Gastroesophageal sphincter (tissue), 4 donors: ENCODE measurements at places on chromosomes 7 and 10.
A peak's percentile ranks its signal among the peaks of the same experiment; 100 is the strongest.

DNA sequence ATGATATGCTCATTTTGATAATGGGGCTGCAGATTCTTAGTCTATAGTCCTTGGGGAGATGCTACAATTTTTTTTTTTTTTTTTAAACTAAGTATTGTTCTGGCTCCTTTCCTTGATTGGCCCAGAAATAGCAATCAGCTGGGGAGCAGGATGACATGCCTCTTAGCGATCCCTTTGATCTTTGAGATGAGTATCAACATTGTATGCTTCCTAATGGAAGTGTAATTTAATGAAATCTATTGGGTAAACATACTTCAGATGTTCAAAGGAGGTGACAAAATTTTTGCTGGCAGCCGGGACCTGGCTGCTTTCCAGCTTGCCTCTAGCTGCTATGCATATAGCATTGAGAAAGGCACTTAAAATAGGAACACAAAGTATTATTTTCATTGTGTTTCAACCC, 43.5 kb downstream of the VTI1A start:
- H3K4me3 ChIP-seq = no peak overlapping the region
- no peaks in the 10 kb centered on the region for H3K36me3 ChIP-seq
- peaks cover 7% of the 10 kb centered on the region for H3K4me1 ChIP-seq
- no peak overlapping the region for H3K27ac ChIP-seq

- H3K27ac ChIP-seq = no peak overlapping the region
- no peak for ATAC-seq
- no peaks in the 10 kb centered on the region for H3K4me1 ChIP-seq
- peaks cover 9% of the 10 kb centered on the region for H3K27me3 ChIP-seq
These were observed 27.5 kb downstream of the PDE6C start for GRCh38 chr10:93639791-93640190.

DNA sequence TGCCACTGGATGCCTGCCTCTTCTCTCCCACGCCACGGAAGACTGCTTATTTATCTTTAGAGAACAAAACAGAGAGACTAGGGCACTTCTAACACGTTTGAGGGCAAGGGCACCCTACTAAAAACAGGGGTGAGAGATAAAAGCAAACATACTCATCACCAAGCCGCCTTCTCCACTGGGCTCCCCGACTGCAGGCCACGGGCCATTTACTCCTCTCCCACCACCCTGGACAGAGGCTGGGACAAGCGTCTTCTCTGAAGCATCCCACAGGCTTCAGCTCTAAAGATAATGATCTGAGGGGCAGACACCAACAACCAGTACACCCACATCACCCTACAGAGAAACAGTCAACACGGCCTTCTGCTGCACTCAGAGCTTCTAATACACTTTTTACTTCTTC, 78.7 kb downstream of the CYTH3 start:
- no peak overlapping the region for H3K4me3 ChIP-seq
- no peak for ATAC-seq
- peaks cover 2% of the 10 kb centered on the region for H3K4me1 ChIP-seq
- no peak overlapping the region for H3K27ac ChIP-seq
- H3K36me3 ChIP-seq = no peaks in the 10 kb centered on the region

DNA sequence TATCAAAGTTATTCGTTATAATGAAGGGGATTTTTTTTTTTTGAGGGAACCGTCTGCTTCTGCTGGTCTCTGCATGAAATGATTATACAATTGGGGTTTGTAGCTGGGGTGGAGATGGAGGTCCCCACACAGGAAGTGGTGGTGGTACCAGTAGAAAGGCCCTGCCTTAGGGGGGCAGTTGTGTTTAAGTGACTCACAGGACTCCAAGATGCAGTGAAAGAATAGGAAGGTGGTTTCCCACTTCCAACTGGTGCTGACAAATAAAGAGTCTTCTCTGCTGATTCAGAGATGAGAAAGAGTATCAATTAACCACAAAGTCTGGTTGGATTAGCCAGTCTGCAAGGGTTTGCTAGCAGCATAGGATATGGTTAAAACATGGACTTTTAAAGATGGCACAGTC, 376.0 kb downstream of the SORCS3 start:
- no peak for ATAC-seq
- H3K27ac ChIP-seq = no peak overlapping the region
- H3K4me1 ChIP-seq = no peaks in the 10 kb centered on the region
- H3K27me3 ChIP-seq = no peaks in the 10 kb centered on the region

DNA sequence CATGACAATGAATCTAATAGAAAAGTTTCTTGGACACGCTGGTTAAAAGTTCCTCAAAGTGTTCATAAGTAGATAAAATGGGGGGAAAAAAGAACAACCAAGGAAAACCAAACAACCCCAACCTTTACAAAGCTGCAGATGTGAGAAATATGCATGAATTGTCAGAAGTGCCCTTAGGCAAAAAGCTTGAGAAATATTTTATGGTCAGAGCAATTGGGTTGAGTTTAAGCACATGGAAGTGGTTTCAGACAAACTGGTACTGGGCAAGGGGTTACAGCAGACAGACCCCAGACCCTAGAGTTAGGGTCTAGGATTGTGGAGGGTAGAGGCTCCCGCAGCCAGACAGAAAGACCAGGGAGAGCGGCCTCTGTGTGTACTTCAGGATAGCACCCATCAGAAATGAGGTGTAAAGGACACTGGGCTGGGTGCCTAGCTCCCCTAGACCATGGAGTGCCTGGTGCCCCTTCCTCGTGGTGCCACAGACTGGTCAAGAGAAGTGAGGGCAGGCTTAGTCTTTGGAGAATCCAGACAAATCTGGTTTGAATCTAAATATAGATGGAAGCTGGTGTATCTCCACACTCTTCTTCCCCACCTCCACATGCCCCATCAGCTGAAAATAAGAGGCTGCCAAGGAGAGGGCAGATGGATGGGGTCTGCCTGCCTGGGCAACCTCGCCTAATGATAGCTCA, 37.3 kb downstream of the PNLIPRP2 start:
- H3K27ac ChIP-seq = no peak overlapping the region
- ATAC-seq = no peak
- no peak overlapping the region for H3K4me3 ChIP-seq
- H3K36me3 ChIP-seq = no peaks in the 10 kb centered on the region
- no peaks in the 10 kb centered on the region for H3K4me1 ChIP-seq
- peaks cover 15% of the 10 kb centered on the region for H3K27me3 ChIP-seq

- H3K36me3 ChIP-seq = no peaks in the 10 kb centered on the region
- peak overlapping the region; percentile 79 for H3K4me3 ChIP-seq
- peaks cover 38% of the 10 kb centered on the region for H3K4me1 ChIP-seq
These were observed 1.1 kb downstream of the JMJD1C start for GRCh38 chr10:63464402-63465292.

- peaks cover 7% of the 10 kb centered on the region for H3K4me1 ChIP-seq
- H3K27ac ChIP-seq = no peak overlapping the region
- H3K36me3 ChIP-seq = no peaks in the 10 kb centered on the region
These were observed 47.0 kb downstream of the TBATA start for GRCh38 chr10:70738006-70738760.

- no peaks in the 10 kb centered on the region for H3K4me1 ChIP-seq
- H3K4me3 ChIP-seq = no peak overlapping the region
- no peak for ATAC-seq
- no peaks in the 10 kb centered on the region for H3K36me3 ChIP-seq
These were observed 7.8 kb downstream of the CD36 start for GRCh38 chr7:80646083-80646865.

DNA sequence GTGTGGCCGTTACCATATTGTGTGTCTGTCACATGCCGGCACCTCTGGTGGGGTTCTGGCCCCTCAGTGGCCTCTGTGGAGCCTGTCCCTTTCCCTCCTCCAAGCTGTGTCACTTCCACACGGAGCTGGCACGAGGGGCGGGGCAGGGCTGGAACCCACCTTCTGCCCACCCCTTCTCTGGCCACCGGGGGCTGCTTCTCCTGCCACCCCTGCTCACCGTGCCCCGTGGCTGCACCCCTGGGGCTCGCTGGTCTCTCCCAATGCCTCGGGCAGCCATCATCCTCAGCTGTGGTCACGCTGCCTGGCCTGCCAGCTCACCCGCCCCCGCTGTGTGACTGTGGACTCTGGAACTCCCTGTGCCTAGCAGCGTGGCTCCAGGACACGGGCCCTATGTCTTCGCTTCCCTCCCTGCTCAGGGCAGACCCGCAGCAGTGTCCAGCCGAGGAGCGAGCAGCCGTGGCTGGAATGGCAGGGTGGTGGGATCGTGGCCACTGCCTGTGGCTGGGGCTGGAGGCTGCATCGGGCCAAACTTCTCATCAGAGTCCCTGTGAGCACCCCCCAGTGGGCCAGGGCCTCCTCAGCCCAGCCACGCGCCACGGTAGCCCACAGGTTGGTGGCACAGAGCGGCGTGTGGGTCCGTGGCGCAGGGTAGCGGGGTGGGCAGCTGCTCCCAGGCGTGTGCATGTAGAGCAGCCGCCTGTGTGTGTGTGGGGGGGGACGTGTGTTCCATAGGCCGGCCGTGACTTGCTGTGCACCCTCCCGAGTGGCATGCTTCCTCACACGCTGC, 8.1 kb downstream of the TTYH3 start:
- H3K36me3 ChIP-seq = no peaks in the 10 kb centered on the region
- no peak overlapping the region for H3K27ac ChIP-seq

DNA sequence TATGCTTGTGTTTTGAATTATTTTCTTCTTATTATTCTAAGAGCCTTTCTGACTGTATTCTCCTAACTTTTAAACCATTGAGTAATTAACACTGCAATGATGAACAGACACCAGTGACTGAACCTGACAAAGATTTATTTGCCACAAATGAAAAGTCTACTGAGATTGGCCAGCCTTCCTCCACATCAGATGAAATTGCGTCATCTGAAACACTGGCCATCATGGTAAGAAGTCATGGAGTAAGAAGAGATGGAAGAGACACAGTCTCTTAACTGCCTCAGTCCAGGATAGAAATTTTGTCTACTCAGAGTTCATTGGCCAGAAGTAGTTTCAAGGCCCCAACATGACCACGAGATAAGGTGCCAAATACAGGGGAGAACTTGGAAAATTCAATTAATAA, 357.8 kb downstream of the BMPER start:
- no peaks in the 10 kb centered on the region for H3K27me3 ChIP-seq
- H3K27ac ChIP-seq = no peak overlapping the region
- H3K4me3 ChIP-seq = no peak overlapping the region
- no peak for ATAC-seq
- H3K4me1 ChIP-seq = no peaks in the 10 kb centered on the region

DNA sequence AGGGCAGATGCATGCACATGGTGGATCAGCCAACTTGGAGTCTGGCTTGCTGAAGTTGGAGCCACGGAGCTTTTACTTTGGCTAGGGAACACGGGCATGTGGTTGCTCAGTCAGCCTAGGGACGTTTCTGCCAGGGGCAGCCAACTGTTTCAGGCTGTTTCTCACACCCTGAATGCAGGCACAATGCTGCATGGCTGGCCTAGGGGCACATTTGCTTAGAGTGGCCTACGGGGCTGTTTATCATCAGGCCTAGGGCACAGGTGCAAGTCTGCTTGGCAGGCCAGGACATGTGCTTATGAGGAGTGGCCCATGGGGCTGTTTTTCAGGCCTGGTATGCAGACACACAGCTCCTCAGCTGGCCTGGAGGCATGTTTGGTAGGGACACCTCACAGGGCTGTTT, 107.4 kb downstream of the GSAP start:
- peaks cover 9% of the 10 kb centered on the region for H3K36me3 ChIP-seq
- ATAC-seq = no peak
- H3K27me3 ChIP-seq = no peaks in the 10 kb centered on the region
- H3K4me1 ChIP-seq = peaks cover 63% of the 10 kb centered on the region
- no peak overlapping the region for H3K4me3 ChIP-seq
- peak overlapping the region; percentile 20 for H3K27ac ChIP-seq

DNA sequence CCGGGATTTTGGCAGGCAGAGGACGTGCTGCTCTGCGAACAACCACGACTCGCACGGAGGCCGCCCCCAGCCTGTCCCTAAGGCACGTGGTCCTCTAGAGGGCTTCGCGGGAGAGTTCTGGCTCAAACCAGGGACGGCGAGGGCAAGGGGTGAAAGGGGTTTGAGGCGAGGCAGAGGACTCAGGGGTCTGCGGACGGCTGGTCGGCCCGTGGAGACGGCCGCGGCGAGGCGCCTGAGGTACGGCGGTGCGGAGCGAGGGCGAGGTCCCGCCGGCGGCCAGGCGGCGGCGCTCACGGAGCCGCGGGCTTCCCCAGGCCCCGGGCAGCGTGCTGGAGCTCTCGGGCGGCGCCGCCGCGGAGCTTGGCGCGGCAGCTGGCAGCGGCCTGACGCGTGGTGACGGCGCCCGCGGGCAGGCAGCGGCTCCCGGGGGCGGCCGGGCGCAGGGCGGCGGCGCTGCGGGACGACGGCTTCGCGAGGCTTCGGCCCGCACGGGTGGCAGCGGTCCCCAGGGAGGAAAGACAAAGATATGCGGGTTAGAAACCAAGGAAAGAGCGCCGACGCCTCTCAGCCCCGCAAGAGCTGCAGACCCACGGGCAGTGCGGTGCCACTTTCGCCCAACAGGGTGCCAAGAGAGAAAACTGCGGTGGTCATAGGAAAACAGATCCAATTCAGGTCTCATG, 44.8 kb downstream of the ZNF800 start:
- peaks cover 4% of the 10 kb centered on the region for H3K36me3 ChIP-seq
- H3K27ac ChIP-seq = no peak overlapping the region
- H3K4me3 ChIP-seq = peak overlapping the region; percentile 45
- H3K27me3 ChIP-seq = no peaks in the 10 kb centered on the region

DNA sequence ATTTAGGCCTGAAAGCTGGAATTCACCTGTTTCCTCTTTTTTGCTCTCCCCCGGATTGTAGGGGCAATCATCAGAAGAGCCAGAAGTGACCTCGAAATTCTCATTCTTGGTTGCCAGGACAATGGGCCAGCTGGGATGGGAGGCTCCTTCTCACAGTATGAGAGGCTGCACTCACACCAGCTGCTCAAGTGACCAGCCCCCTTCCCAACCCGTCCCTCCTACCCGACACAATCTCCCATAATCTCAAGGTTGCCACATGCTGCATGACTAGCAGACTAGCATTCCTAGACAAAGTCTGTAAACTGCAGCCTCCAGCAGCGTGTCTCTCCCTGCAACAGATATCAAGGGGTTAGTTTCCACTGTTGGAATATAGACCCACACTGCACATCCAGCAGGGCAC, 110.3 kb downstream of the C1GALT1 start:
- no peaks in the 10 kb centered on the region for H3K36me3 ChIP-seq
- ATAC-seq = no peak
- H3K27me3 ChIP-seq = no peaks in the 10 kb centered on the region
- H3K4me1 ChIP-seq = no peaks in the 10 kb centered on the region
- H3K4me3 ChIP-seq = no peak overlapping the region
- no peak overlapping the region for H3K27ac ChIP-seq

DNA sequence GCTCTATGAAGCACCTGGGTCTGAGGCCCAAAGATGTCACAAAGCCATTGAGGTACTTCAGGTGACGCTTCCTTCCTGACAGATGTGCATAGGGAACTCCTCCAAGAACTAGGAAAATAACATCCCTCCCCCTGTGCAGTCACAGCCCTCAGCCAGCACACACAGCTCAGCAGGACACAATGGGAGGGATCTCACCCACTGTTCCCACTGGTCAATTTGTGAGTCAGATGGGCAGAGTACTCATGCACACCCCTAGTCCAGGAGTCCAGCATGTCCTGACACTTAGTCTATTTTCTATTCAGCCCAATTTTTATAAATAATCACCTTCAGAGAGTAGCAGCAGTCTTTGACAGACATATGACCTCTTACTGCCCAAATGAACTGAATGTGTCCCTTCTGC, 60.7 kb upstream of the PFKP start:
- no peaks in the 10 kb centered on the region for H3K27me3 ChIP-seq
- H3K36me3 ChIP-seq = no peaks in the 10 kb centered on the region
- no peak overlapping the region for H3K4me3 ChIP-seq
- H3K4me1 ChIP-seq = peaks cover 6% of the 10 kb centered on the region
- H3K27ac ChIP-seq = no peak overlapping the region
- no peak for ATAC-seq

- no peak overlapping the region for H3K27ac ChIP-seq
- H3K36me3 ChIP-seq = no peaks in the 10 kb centered on the region
- no peak for ATAC-seq
- no peaks in the 10 kb centered on the region for H3K27me3 ChIP-seq
- H3K4me1 ChIP-seq = peaks cover 2% of the 10 kb centered on the region
- no peak overlapping the region for H3K4me3 ChIP-seq
These were observed 1060.2 kb downstream of the KCNMA1 start for GRCh38 chr10:76577455-76577854.
